ENCODE measurements at places on chromosomes 6 and 20.

DNA sequence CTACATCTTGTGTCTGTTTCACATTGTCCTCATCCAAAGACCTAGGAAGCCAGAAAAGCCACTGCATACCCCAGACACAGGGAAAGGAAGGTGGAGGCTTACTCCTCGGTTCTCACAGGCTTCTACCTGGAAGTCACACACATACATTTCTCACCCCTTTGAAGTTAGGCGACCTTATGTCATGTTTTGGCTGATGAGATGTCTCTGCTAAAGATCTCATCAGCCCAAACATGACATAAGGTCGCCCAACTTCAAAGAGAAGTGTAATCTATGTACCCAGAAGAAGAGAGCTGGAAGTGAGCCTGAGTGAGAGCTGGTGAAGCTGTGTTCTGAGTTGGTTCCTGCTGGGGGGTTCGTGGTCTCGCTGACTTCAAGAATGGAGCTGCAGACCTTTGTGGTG lies 47.5 kb upstream of the SLC22A23 start:
- DNase-seq = no peak

DNA sequence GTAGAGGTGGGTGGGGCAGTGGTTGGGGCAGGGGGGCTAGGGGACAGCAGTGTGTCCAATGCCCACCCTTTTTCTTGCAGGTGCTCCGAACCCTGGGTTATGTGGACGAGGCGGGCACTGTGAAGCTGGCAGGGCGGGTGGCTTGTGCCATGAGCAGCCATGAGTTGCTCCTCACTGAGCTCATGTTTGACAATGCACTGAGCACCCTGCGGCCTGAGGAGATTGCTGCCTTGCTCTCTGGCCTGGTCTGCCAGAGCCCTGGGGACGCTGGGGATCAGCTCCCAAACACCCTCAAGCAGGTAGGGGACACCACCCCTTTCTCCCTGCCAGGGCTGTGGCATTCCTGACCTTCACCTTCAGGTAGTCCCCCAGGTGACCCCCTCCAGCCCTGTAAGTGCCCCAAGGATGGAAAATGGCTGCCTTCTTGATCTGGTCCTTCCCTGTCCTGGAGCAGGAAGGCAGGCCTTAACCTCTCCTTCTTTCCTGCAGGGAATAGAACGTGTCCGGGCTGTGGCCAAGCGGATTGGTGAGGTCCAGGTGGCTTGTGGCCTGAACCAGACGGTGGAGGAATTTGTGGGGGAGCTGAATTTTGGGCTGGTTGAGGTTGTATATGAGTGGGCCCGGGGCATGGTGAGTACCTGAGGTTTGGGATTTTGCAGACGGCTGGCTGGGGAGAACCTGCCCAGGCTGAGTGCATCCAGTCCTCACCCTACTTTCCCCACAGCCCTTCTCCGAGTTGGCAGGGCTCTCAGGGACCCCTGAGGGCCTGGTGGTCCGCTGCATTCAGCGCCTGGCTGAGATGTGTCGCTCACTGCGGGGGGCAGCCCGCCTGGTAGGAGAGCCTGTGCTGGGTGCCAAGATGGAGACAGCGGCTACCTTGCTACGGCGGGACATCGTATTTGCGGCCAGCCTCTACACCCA lies 2.9 kb downstream of the DXO start:
- no peak for DNase-seq

GRCh38 chr6:55052846-55053245 lies 121.5 kb upstream of the HCRTR2 start:
- no peak for DNase-seq

- DNase-seq = no peak
These were observed 427.3 kb upstream of the FLRT3 start for GRCh38 chr20:14764511-14765369.

DNA sequence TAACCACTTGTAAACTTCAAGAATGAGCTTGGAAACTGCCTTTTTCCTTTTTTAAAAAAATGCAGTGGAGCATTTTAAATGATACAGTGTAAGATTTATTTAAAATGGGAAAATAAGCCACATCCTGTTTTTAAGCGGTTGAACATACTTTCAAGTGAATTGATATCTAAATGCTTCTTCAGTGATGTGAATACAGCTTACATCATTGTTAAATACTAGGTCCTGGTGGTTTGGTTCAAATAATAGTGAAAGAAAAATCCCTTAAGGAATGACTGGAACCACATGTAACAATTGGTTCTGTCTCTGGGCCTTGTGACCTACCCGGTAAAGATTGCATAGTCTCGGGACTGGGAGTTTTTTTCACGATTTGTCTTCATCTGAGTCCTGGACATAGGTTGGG lies 44.2 kb downstream of the BMP6 start:
- peak; percentile 64 for DNase-seq

DNA sequence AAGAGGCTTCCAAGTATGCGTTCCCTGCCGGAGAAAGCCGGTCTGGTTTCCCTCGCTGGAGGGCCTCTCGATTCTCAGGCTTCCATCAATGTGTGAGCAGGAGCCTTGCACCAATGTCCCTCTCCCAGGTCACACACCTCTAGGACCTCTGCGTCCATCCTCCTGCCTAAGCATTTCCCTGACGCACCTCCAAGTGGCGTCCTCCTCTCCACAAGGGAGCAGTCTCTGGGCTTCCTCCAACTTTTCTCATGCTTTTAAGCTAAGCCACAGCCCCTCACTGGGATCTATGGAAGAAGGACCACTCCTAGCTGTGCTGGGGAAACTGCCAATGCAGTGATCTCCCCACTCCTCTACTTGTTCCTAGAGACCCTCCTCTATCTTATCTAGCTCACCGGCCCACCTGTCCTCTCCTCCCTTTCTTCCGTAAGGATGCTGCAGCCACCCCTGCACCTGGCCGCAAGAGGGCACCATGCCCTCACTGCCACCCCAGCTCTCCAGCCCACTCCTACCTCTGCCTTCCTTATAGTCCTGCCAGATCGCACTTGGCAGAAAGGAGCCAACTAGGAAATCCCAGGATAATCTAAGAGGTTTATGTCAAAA lies 258.7 kb downstream of the LRFN2 start:
- no peak for DNase-seq

DNA sequence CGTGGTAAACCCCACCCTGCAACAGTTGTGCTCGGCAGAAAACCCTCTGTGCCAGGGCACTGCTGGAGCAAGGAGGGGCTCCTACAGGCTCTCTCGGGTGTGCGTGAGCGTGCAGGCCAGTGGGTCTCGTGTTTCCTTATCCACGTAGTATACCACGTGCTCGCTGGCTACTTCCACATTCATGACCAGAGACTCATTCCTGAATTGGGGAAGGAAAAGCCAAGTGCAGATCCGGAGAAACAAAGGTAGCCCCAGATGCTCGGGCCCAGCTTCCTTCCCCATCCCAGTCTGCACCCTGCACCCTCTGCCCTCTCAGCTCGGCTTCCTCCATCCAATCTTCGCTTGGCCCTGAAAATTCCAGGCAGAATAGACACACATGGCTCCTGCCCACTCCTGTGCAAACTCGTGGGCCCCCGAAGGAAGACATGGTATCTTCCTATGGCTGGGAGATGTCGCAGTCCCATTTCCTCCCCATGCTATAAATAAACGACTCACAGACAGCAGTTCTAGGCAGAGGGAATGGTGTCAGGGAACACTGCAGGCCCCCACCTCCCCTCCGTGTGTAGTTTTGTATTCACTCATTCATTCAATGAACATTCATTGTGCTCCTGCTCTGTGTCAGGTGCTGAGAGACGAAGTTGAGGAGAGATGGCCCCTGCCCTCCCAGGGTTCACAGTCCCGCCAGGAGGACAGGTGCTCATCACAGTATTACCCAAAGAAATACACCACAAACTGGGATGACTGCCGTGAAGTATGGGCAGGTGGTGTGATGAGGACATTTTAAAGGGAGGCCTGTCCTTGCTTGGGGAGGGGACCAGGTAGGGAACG lies 29.6 kb downstream of the NPEPL1 start:
- no peak for DNase-seq

DNA sequence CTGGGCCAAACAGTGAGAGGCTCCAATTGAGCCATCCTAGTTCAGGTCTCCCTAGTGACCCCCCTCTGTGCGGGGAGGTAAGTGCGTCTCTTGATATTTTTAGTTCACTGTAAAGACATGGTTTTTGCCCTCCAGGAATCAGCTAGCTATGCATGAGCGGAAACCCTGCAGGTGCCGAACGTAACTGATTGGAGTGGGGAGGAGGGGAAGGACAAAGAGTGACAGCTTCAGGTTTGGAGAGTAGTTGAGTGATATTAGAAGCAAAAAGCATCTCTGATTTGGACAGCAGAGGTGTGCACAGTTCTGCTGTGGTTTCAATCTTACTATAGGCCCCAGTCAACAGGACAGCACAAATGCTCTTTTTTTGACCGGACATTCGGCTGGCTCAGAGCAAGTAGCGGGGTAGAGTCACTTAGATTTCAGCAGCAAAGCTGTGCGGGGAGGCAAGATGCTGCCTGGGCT lies 31.8 kb downstream of the TBC1D7 start:
- no peak for DNase-seq

DNA sequence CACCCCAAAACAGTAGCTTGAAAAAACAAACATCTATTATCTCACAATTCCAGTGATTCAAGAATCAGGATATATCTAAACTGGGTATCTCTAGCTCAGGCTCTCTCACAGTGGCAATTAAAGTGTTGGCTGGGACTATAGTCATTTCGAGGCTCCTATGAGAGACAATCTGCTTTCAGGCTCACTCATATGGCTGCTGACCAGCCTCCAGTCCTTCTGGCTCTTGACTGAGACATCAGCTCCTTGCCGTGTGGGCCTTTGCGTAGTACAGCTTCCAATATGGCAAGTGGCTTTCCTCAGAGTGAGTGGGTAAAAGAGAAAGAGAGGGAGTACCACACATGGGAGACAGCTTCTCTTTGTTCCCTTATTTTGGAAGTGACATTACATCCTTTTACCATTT lies 327.2 kb downstream of the CENPW start:
- no peak for DNase-seq

DNA sequence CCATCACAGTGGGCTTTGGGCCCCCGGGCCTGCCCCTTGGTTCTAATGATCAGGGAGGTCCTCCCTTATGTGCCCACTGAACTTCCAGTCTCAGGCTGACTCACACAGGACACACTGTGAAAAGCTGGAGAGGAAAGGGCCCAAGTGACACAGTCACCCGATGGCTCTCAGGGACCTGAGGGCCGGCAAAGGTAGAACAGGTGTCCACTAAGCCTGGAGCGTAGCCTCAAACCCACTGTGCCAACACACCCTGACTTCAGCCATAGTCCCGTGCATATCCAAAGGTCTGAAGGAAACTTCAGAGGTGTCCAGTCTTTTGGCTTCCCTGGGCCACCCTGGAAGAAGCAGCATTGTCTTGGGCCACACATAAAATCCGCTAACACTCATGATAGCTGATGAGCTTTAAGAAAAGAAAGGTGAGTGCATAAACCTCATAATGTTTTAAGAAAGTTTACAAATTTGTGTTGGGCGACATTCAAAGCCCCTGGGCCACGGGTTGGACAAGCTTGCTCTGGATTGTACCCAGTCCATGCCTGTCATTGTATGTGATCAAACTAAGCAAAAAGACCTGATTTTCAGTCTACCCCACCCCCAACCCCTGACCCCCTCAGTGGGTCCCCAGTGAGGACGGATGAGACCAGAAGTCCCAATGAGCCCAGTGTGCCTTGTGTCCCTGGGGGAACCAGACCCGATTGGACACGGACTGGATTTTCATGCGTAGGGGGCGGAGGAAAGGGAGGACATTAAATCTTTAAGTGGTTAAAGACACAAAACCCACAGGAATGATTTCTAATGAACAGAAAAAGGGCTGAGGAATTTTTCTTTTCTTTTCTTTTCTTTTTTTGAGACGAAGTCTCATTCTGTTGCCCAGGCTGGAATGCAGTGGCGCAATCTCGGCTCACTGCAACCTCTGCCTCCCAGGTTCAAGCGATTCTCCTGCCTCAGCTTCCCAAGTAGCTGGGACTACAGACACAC lies 6.1 kb downstream of the RAMACL start:
- DNase-seq = no peak

DNA sequence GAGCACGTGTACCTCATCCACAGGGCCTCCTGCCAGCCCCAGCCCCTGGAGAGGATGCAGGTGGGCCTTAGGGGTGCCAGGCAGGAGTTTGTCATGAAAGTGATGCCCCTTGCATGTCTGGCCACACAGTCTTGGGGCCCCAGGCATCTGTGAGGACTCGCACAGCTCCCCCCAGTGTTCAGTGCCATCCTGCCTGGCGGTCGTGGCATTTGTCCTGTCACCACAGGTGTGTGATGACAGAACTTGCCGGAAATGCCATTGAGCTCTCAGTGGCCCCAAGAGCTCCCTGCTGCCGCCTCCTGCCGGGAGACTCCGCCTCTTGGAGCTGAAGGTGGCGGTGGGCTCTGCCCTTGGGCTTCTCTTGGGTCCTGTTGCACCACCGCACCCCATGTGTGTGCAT lies 30.6 kb upstream of the ADRM1 start:
- DNase-seq = no peak

GRCh38 chr6:110755411-110755834 lies 59.8 kb downstream of the CDK19 start:
- DNase-seq = peak; percentile 20

DNA sequence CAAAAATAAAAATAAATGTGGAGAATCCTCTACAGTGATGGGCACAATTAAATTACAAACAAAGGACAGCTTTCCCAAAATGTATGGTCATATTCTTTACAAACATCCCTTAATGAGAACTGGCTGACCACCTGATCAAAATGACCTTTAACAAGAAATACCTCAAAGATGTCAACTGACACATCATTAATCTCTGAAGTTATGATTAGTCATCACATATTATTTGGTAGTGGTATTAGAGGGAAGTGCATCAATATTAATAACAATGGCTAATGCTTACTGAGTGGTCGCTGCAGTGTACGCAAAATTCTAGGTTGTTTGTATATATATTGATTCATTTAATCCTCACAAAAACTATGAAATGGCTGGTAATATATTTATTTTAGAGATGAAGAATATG lies 340.6 kb downstream of the GJA1 start:
- no peak for DNase-seq

- no peak for DNase-seq
These were observed 195.1 kb downstream of the PRKN start for GRCh38 chr6:162532283-162533008.

DNA sequence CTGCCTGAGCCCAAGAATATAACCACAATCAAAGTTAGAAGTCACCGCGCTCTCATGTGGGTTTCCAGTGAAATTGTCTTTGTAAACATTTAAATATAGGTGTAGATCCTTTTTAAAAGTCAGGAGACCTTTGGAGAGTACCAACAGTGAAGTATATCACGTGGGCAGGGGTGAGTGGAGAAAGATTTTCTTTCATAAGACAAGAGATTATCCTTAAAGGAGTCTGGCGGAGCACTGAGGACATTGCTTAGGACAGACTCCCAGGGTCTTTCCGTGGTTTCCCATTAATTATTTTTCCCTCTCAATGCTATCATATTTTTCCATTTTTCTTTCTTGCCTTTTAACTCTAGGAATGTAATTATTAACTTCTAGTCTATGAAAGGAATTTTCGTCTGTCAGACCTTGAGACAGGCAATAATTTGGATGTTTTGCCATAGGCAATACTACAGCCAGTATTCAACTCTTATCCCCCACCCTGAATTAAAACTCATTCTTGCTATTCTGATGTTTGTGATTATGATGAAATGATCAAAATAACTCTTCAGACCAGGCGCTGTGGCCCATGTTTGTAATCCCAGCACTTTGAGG lies 31.4 kb downstream of the DCBLD1 start:
- DNase-seq = no peak
